Right atrium auricular region (tissue), 2 donors: ENCODE measurements at places on chromosomes 11 and 22. TPM values are rescaled to one million over a fixed set of nuclear protein-coding genes. Genes with fewer than 3 reads are reported as not detected.

MMP10 gene
- not detected for total RNA-seq

APOL5 gene
- total RNA-seq, result 0.74 TPM

OR10D3 gene
- not detected for total RNA-seq

PAX6 gene
- not detected for total RNA-seq

TRIM6 gene
- 1.3 TPM for total RNA-seq

PANX3 gene
- total RNA-seq, result not detected

PYGM gene
- total RNA-seq, result 17.8 TPM

C22orf31 gene
- total RNA-seq, result not detected

CNIH2 gene
- total RNA-seq, result not detected

- DNase-seq, result peak; percentile 75
- no peaks in the 10 kb centered on the region for H3K27me3 ChIP-seq
- no peaks in the 10 kb centered on the region for H3K4me1 ChIP-seq
- H3K4me3 ChIP-seq, result no peak overlapping the region
- no peaks in the 10 kb centered on the region for H3K36me3 ChIP-seq
Measured at GRCh38 chr11:123511037-123511870, 81.2 kb downstream of the GRAMD1B start.

DNA sequence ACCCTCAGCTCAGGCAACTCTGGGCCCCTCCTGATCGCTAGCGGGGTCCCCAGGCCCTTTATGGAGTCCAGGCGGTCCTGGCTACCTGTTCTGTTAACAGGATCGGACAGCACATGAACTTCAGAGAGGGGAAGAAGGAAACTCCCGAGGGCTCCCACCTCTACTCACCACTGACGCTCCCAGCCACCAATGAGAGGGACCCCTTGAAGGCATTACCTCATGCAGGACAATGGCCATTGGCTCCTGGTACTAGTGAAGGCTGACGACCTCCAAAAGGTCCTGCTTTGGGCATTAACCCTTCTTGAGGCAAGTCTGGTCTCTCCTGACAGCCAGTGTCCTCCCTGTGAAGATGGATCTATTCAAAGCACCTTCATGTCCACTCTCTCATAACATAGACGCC lies 71.5 kb upstream of the LMO1 start:
- no peak for DNase-seq
- H3K4me3 ChIP-seq, result no peak overlapping the region
- peaks cover 3% of the 10 kb centered on the region for H3K4me1 ChIP-seq

DNA sequence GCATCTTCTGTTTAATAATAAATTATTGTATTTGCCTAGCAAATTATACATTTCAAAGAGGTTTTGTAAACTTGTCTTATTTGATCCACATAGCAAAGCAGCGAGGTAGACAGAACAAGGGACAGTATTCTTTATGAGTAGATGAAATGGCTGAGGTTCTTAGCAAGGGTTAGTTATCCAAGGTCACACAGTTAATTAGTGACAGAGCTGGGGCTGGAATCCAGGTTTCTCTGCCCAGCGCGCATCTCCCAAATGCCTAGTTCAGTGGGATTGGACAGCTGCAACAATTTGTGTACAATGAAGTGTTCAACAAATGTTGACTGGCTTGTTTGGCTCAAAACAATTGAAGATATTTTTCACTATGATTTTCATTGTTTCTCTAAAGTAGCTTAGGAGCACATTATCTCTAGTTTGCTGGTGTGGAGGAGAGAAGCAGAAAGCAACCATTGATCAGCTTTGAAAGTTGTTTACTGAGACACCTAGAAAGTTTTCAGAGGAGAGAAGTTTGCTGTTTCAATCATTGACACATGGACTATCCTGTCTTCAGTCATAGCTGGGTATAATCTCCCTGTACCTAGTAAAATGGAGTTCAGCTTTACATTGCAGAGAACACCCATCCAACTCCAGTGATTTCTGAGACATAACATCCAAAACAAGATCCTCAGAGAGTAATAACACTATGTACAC lies 270.6 kb downstream of the FAT3 start:
- H3K36me3 ChIP-seq, result no peaks in the 10 kb centered on the region
- DNase-seq, result no peak
- H3K27ac ChIP-seq, result no peak overlapping the region
- H3K4me1 ChIP-seq, result no peaks in the 10 kb centered on the region
- H3K27me3 ChIP-seq, result no peaks in the 10 kb centered on the region

DNA sequence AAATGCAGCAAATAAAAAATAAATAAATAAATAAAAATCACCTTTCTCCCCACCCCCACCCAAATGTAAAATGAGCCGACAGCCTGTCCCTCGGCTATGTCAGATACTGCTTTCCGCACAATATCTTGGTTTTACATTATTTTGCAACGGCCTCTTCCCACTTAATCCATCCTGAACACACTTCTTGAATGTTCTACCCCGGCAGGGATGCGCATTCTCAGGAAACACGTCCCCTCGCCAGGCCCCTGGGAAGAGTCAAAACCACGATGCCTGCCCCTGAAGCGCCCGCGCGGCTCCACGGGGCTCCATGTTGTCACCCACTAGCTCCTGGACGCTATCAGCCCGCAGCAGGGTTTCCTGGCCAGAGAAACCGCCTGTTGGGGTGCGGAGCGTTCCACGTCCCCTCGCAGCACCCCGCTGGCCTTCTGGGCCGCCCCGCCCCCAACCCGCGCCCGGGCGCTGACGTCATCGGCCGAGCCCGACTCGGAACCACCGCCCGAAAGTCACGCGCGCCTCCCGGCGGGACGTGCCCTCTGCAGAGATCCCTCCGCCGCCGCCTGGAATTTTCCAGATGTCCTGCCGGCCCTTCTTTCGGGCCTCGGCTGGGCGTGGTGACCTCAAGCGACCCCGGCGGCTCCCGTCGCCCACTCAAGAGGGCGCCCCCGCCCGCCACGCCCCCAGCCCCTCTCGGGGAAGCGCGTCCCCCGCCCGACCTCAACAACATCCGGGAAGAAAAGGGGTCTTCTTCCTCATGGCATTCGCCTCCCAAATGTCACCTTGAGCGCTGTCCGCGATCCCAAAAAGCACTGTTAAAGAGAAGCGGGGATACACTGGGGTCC lies 585 bp upstream of the NEAT1 start:
- no peaks in the 10 kb centered on the region for H3K27me3 ChIP-seq
- H3K4me3 ChIP-seq, result peak overlapping the region; percentile 95
- peaks cover 41% of the 10 kb centered on the region for H3K36me3 ChIP-seq

DNA sequence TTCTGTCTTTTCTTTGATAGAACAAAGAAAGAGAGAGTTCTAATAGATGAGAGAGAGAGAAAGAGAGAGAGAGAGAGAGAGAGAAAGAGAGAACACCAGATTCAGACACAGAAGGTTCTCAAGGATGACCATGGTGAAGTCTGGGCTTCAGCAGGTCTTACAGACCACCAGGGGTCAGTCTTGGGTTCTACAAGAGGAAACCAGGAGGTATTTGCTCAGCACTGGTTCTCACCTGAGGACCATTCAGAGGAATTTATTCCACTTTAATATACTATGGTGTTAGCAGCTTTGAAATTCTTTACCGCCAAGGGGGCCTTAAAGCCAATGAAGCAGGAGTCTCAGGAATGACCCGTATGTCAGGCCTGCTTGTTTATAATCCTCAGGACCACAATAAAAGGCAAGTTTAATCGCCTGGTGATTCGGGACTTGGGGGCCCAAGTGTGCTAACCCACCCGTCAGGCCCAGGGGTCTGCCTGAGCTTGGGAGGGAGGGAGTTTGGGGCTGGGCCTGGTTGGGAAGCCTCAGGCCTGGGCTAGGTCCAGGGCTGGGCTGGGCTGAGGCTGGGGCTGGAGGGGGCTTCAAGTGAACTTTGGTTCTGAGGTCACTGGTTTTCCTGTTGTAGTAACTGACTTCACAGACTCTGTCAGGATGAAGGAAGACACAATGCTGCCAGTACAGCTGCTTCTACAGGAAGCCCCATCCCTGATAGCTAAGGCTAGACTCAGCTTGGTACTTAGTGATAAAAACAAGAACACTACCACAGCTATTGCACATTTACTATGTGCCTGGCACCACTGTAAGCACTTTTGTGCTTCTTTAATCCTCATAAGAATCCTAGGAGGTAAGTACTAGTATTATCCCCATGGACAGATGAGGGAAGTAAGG lies 179.2 kb upstream of the ZBED5 start:
- H3K27me3 ChIP-seq, result no peaks in the 10 kb centered on the region
- H3K36me3 ChIP-seq, result no peaks in the 10 kb centered on the region
- no peak overlapping the region for H3K4me3 ChIP-seq

DNA sequence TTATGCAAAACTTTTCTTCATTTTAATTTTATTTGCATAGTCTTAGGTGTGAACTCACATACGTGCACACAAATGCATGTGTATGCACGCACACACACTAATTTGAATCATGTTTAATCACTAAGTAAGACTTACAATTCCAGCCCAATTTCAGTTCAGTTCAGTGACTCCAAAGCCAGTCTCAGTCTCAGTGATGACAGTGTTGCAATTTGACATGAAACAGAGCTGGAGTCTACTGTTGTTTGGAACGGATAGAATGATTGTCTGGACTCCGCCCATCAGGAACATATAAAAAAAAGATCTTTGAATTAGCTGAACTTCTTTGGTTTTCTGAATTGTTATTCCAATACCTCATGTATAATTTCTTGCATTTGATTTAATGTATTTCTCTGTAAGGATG lies 14.9 kb upstream of the OR51S1 start:
- no peak overlapping the region for H3K27ac ChIP-seq
- no peaks in the 10 kb centered on the region for H3K4me1 ChIP-seq
- no peaks in the 10 kb centered on the region for H3K36me3 ChIP-seq
- no peak for DNase-seq

DNA sequence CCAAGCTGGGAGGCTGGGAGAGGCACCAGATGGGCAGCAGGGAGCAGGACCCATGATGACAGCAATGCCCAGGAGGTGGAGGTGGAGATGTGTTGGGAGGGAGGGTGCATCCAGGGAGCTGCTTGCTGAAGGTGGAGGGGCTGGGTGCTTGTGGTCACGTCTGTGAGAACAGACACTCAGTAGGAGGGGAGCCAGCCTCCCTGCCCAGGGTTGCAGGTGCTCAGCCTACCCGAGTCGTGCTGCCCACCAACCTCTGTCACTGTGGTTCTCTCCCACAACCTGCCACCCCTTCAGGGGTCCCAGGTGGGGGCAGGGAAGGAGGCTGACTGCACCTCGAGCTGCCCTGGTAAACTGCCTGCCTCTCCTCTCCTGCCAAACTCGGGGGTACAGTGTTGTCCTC lies 5.5 kb downstream of the PRDX5 start:
- DNase-seq, result no peak
- no peak overlapping the region for H3K4me3 ChIP-seq
- H3K4me1 ChIP-seq, result peaks cover 13% of the 10 kb centered on the region
- H3K36me3 ChIP-seq, result peaks cover 11% of the 10 kb centered on the region
- H3K27me3 ChIP-seq, result no peaks in the 10 kb centered on the region

DNA sequence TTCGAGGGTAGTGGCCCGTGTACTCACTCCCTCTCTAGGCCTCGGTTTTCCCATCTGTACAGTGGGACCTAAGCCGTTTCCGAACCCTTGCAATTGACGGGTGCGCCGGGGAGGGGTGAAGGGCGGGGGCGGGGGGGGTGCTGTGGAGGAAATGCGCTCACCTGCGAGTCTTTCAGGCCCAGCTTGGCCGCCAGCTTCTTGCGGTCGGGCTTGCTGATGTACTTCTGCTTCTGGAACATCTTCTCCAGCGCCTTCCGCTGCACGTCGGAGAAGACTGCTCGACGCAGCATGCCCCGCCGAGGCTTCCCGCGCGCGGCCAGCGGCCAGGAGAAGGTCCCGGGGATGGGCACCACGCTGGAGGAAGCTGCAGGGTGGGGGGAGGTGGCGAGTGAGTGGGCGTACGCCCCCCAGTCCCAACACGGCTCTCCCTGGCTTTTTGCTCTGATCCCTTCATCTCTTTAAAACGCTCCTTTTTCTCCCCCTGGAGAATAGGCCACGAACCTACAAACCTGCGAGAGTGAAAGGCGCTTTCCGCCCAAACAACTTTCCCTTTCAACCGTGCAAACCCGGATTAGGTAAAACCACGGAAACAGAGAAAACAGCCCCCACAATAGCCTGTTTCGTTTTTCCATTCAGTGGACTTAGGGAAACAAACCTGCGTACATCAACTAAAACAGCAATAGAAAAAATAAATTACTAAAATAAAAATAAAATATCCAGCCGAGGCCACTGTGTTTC lies 3.2 kb downstream of the DBX1 start:
- DNase-seq, result no peak
- H3K27me3 ChIP-seq, result peaks cover 57% of the 10 kb centered on the region
- no peak overlapping the region for H3K27ac ChIP-seq
- no peak overlapping the region for H3K4me3 ChIP-seq
- H3K36me3 ChIP-seq, result no peaks in the 10 kb centered on the region

DNA sequence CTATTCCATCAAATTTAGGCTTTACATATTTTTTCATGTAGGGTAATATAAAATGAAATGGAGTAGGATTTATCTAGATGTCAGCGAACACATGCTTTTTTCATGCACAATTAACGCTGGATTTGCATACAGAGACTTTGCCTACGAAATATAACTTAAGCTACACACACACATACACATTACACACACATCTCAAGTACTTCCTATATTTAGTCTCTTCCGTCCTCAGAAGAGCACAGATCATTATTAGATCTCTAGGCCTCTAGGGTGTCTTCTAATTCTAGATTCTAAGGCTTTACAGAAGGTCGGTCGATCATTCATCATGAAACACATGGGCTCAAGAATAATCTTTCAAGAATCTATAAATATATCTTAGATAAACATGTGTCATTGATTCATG lies 3.8 kb upstream of the MS4A13 start:
- H3K36me3 ChIP-seq, result no peaks in the 10 kb centered on the region
- no peak for DNase-seq
- H3K27ac ChIP-seq, result no peak overlapping the region
- no peaks in the 10 kb centered on the region for H3K4me1 ChIP-seq

DNA sequence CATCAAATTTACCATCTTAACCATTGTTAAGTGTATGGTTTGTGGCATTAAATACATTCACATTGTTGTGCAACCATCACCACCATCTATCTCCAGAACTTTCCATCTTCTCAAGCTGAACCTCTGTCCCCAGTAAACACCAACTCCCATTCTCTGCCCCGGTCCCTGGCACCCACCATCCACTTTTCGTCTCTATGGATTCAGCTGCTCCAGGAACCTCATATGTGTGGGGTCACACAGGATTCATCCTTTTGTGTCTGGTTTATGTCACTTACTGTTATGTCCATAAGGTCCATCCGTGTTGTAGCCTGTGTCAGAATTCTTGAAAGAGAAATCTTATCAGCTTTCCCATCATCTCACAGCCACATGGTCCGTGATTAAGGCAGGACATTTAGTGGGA lies 16.3 kb downstream of the TSPAN32 start:
- no peak overlapping the region for H3K27ac ChIP-seq
- no peak for DNase-seq
- H3K27me3 ChIP-seq, result no peaks in the 10 kb centered on the region
- no peaks in the 10 kb centered on the region for H3K4me1 ChIP-seq

GRCh38 chr11:119901657-119902577 lies 172.9 kb upstream of the NECTIN1 start:
- H3K36me3 ChIP-seq, result no peaks in the 10 kb centered on the region
- no peaks in the 10 kb centered on the region for H3K4me1 ChIP-seq
- no peak overlapping the region for H3K27ac ChIP-seq
- no peak for DNase-seq

GRCh38 chr22:19424186-19424500 lies 7.4 kb downstream of the HIRA start:
- DNase-seq, result no peak
- H3K27me3 ChIP-seq, result no peaks in the 10 kb centered on the region
- no peak overlapping the region for H3K27ac ChIP-seq
- H3K36me3 ChIP-seq, result no peaks in the 10 kb centered on the region

- no peak overlapping the region for H3K4me3 ChIP-seq
- no peaks in the 10 kb centered on the region for H3K36me3 ChIP-seq
- H3K4me1 ChIP-seq, result no peaks in the 10 kb centered on the region
- H3K27ac ChIP-seq, result no peak overlapping the region
- no peaks in the 10 kb centered on the region for H3K27me3 ChIP-seq
Measured at GRCh38 chr11:43959321-43959995, 17.0 kb downstream of the C11orf96 start.
